ENCODE measurements at places on chromosomes 1 and 21.

GRCh38 chr1:92961131-92961895, at the start of gene DIPK1A:
TSS of gene DIPK1A (minus strand) at chr1:92961462. CDS start at chr1:92961429, 33 bp downstream.
- peak; percentile 82 for DNase-seq

GRCh38 chr21:24290151-24290833, 1317.0 kb downstream of the MRPL39 start:
- no peak for DNase-seq

DNA sequence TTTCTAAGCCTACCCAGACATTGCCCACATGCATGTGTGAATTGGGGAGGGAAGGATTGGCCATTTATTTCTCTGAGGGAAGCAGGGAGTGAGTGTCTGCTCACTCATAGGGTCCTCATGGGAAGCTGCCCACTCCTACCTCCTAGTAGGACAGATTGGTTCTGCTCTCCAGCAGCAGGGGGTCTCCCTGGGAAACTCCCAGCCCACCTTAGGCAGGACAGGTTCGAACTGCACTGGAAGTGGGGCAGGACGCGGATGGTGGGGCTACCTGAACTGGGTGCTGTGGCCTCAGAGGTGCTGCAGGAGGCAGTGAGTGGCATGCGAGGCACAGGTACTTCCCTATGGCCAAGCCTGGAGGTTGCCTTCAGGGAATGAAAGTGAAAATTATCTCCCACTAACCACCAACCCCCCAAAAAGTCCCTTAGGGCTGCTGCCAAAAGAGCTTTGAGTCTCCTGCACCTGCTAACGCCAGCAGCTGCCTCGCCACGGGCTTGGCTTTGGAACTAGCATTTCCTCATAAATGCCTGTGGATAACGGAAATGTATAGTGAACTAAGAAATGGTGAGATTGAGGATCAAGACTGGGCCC, 157.0 kb upstream of the COA6 start:
- DNase-seq, result no peak

DNA sequence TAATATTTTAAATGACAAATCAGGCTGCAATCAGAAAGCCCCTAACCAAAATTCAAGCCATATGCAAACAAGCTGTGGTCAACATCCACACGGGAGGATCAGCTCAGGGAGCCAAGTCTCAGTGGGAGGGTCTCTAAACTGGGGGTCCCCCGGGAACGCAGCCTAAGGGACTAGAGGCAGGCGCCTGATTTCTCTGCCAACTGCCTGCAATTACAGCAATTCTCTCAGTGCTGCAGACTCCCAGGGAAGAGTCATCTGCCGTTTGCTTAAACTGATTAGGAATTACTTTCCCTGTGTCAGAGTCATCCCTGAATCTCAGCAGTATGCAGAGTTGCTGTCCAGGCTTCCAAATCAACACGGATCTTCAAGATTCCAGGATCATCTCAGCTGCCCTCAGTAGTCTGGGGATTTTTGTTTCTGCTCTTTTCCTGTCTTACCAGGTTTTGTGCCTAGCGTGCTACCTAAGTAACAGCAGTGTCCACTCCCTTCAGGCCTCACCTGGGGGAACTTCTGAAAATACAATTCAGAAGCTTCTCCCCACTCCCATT, 247.8 kb downstream of the RRAGC start:
- DNase-seq, result no peak

GRCh38 chr1:220914283-220915116, 35.3 kb downstream of the HLX start:
- DNase-seq, result no peak

GRCh38 chr1:246629976-246630375, 63.7 kb downstream of the CNST start:
- no peak for DNase-seq

GRCh38 chr1:19262047-19262446, 10.4 kb downstream of the MRTO4 start:
- DNase-seq, result no peak

- DNase-seq, result no peak
Measured at GRCh38 chr1:230785636-230786384, 38.6 kb downstream of the CAPN9 start.

DNA sequence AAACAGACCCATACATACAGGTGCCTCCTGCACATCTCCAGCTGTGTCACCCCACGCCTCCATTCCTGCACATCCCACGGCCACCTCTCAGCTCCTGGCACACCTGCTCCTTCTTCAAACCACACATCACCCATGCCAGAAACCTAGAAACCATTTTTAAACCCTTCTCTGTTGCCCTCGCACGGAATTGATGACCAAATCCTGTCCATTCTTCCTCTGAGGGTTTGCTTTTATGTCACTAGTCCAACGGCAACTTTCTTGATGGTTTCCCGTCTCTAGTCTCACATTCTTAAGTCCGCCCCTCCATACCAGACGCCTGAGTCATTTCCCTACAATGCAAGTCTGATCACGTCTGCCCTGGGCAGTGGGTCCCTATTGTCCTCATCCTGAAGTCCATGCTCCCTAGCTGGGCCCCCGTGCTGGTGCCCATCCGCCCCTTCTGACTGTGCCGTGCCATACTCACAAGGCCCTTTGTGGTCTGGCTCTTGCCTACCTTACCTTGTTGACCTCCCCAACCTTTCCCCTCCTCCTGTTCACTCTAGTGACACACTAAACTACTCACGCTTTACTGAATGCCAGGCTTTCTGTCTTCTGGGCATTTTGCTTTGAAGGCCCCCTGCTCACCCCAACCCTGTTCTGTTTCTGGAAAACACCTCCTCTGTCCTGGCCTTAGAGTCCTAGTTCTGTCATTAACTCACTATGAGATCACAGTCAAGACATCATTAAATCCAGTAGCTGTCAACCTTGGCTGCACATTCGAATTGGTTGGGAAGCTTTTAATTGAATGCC, 17.6 kb downstream of the SLC2A1 start:
- DNase-seq, result peak; percentile 88

GRCh38 chr1:112956544-112957132, 642 bp upstream of the SLC16A1 start:
- peak; percentile 34 for DNase-seq

DNA sequence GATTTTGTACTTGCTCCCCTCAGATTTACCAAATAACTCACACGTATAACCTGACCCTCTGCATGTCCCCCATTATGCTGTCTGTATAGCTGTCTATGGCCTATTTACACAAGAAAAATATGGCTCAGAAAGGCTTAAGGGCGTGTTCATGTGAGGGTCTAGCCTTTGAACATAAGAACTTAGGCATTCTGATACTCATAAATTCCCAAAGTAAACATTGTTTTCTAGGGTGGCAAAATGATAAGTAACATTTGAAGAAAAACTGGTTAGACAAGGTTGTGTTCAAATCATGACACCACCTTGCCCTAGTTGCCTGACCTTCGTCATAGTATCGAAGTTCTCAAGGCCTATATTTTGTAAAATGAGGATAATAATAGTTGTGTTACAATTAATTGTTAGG, 394.6 kb downstream of the LRRIQ3 start:
- DNase-seq, result no peak

GRCh38 chr1:84363019-84363418, 35.3 kb upstream of the DNASE2B start:
- DNase-seq, result no peak

GRCh38 chr1:2165646-2166045, 28.9 kb downstream of the FAAP20 start:
- DNase-seq, result no peak

- no peak for DNase-seq
Measured at GRCh38 chr1:54335755-54336108, 70.5 kb downstream of the SSBP3 start.

- DNase-seq, result no peak
Measured at GRCh38 chr1:59705466-59706302, 109.1 kb upstream of the HOOK1 start.

DNA sequence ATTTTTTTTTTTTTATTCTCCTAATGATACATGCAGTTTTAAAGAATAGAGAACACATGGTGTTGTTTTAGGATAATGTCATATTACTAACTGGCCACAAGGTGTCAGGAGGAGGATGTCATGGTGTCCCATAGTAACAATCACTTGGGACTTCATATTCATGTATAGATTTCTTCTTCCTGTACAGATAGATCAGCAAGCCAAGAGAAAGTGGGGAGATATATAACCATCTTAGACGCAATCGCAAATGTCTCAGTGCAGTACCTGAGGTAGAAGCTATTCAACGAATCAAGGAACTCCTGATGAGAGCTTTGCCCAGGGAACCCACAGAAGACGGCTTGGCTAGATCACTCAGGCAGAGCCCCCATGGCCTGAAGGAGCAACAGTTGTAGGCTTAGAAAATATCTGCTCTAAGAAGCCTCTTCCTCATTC, 12.3 kb downstream of the OR2T11 start:
- no peak for DNase-seq

GRCh38 chr21:31908106-31909031, 35.5 kb downstream of the HUNK start:
- no peak for DNase-seq

DNA sequence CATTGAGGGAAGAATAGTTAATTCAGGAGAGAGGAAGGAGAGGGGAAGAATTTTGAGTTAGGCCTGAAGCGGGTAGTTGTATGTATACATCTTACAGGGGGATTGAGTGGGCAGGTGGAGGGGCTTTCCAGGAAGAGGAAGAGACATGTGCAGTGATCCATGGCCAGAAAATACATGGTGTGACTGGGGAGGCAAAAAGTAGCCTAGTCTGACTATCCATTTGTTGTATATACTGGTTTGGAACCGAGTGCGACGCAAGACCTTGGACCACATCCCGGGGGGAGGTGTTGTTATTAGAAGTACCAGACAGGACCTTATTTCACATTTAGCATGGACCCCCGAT, 158.3 kb downstream of the SDCCAG8 start:
- DNase-seq, result no peak

- DNase-seq, result no peak
Measured at GRCh38 chr21:14382486-14382834, 486 bp downstream of the HSPA13 start.

DNA sequence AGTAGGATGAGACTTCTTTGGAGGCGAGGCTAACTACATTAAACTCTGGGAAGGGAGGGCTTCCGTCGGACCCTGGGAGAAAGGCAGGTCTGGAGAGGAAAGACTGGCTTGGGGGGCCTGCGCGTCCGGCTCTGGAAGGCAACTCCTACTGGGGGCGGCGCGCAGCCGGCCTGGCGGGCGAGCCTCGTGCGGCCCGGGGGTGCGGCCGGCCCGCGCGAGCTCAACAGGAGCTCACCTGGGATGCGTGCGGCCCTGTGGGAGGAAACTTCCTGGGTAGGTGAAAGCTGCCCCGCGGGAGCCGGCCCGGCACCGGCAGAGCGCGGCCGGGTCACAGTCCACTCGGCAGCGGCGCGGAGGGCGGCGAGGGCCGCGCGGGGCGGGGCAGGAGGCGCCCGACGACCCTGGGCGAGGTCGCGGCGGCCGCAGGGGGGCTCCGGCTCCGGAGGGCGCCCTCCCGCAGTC, 449 bp downstream of the EPS15 start:
- peak; percentile 32 for DNase-seq

GRCh38 chr1:207084701-207085180, 3.9 kb upstream of the C4BPB start:
- DNase-seq, result peak; percentile 42

DNA sequence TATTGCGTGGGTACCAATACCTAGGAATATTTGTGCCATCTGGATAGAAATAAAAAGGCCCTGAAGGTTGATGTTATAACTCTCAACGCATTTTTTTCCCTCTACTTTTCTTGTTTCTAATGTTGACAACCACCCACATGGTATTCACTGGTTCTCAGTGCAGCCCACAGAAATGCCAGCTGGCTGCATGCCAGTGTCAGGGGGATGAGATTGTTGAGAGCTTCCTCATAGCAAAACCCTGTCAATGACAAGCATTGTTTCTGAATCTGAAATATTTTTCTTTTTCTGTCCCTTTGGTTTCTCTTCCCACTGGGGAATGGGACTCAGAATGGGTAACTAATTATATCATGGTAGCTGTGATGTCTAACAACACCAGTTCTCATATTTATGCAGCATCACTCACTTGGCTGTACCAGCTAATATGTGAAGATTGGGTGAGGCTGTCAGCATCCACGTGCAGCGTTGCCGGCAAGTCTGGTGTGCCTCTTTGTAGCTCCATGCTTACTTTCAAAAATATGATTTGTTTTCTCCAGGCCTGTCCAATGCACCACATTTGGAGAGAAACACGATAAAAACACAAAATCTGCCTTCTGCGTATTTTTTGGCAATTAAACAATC, 284.6 kb downstream of the PTBP2 start:
- DNase-seq, result no peak

DNA sequence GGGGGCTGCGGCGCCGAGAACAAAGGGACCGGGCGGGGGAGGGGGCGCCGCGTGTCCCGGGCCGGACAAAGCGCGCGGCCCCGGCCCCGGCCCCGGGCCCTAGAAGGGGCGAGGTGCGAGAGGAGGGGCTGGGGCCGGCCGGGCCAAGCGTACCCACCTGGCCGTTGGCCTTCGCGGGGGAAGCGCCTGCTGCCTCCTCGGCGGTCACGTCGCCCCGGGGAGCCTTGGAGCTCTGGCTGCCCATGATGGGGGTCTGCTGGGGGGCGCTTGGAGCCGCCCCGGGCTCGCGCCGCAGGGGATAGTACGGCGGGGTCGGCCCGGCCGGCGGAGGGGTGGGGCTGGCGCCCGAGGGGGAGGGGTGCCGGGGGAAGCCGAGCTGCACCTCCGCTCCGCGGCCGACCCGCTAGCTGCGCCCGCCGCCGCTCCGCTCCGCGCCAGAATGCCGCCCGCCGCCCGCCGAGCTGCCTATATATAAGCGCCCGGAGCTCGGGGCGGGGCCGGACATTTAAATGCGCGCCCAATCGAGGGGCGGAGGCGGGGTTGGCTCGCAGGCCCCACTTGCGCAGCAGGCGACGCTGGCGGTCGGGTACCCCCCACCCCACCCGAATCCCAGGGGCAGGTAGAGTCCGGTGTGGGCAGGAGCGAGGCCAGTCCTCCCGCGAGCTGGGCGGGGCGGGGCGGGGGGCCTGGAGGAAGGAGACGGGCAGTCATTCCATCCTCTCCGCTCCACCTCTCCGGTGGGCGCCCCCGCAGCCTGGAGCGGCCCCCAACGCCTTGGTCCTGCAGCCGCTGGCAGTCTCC, at the start of gene MARCKSL1:
Gene MARCKSL1 (minus strand): TSS at position 444 of the 801 bp plus-strand sequence. CDS start 200 bp downstream, at position 244.
- peak; percentile 83 for DNase-seq

DNA sequence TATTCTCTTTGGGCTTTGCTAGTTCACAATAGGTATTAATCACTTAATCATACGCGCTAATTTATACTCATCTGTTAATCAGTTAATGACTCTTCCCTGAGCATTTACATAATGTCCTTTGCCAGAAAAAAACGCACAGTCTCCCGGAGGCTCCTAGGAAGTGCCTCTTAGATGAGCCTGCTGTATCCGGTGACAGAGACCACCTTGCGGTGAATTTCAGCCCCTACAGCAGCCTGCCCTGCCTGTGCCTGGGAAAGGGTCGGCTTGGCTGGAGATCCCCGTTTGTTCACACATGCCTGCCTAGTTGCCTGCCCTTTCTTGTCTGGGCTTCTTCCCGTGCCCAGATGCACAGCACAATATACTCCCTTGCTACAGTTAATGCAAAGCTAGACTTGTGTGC, 152.9 kb downstream of the ZBTB18 start:
- no peak for DNase-seq

DNA sequence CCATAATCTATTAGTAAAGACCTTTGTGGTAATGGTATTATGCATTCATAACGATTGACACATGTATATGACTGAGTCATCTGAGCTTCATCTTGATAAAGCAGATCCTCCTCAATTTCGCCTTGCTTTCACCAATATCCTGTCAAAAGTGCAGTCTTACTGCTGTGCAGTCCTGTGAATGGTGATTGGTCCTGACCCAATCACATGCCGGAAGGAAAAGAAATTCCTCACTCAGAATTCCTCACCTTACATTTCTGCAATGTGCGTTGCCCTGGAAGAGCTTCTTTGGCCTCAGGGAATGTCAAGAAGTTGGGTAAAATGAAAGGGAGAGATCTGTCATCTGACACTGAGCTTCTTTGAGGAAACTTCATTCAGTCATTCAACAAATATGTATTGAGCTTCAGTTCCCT, 121.0 kb upstream of the TSPAN2 start:
- no peak for DNase-seq

GRCh38 chr1:22832414-22832786, 121.8 kb downstream of the EPHB2 start:
- no peak for DNase-seq

Data from T-helper 1 cell (primary cell).